ENCODE measurements at places on chromosomes 6 and 20.

DNA sequence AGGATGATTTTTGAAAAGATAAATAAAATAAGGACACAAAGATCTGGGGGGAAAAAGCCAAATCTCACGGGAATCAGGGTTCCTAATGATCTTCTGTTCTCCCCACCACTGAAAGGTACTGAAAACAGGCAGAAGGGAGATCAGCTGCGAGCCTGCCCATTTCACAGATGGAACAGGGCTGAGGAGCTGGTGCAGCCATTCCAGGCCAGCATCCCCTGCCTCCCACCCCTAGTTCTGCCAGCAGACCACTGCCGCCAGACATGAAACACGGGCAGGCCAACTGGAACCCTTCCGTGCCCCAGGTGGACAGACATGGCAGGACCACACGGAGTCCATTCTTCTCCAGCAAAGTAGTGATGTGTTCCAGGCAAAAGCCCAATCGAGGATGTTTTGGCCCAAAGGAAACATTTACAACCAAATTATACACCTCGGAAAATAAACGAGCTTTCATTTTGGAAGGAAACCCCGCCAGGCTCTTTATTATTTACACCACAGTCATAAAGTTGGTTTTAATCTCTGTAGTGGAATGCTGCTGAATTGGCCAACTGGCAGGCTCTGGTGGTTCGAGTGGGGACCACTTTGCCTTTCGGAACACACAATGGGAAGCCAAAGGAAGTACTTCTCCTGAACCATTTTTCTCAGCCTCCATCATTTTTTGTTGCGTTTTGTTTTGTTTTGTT is 28.2 kb downstream of the ISM1 start:
- no peak for DNase-seq

DNA sequence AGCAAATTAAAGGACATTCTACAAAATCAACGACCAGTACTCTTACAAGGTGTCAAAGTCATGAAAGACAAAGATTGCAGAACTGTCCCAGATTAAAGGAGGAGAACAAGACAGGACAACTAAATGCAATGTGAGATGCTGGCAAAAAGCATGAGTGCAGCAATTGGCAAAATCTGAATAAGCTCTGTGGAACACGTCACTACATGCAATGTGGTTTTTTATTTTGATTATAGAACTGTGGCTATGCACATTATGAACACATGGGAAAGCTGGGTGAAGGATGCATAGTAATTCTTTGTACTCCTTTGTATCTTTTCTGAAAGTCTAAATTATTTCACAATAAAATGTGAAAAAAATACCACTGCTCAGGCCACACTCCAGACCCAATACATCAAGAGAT is 509.4 kb downstream of the KIF16B start:
- DNase-seq: no peak

- DNase-seq: no peak
Observed at GRCh38 chr6:15508441-15508871, 154.4 kb downstream of the DTNBP1 start.

DNA sequence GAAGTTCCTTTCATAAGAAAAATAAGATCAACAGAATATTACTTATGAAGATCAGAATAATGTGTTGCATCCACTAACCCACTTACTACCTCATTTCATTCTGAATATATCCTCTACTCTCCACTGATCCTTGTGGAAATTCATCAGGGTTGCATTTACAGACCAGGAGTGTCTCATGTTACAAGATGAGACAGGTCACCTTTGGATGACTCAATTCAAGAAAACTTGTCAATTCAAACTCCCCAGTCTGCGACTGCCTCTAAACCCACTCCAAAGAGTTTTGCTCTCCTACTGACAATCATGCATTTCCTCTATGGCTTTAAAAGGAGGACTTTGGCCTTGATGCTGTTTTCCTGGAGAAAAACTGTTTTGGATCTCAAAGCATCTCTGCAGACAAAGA is 68.4 kb downstream of the ID4 start:
- no peak for DNase-seq

GRCh38 chr6:66190858-66191257 is 483.8 kb upstream of the EYS start:
- no peak for DNase-seq

- DNase-seq: no peak
Observed at GRCh38 chr6:93218096-93218495, 201.3 kb downstream of the EPHA7 start.

GRCh38 chr6:162974685-162975084 is 246.9 kb downstream of the PACRG start:
- no peak for DNase-seq

Data from T-helper 2 cell treated with Interferon-gamma antibody and Interleukin-4, amounts not matched to agents 5 μg/mL and 100 μg/mL, for 36 hours (primary cell).